GM12891 (cell line): ENCODE measurements at places on chromosomes 5 and 9.

- no peak for DNase-seq
Measured at GRCh38 chr5:51385216-51385615, 2.0 kb downstream of the ISL1 start.

GRCh38 chr5:1656271-1656975, 132.7 kb upstream of the LPCAT1 start:
- no peak for DNase-seq

DNA sequence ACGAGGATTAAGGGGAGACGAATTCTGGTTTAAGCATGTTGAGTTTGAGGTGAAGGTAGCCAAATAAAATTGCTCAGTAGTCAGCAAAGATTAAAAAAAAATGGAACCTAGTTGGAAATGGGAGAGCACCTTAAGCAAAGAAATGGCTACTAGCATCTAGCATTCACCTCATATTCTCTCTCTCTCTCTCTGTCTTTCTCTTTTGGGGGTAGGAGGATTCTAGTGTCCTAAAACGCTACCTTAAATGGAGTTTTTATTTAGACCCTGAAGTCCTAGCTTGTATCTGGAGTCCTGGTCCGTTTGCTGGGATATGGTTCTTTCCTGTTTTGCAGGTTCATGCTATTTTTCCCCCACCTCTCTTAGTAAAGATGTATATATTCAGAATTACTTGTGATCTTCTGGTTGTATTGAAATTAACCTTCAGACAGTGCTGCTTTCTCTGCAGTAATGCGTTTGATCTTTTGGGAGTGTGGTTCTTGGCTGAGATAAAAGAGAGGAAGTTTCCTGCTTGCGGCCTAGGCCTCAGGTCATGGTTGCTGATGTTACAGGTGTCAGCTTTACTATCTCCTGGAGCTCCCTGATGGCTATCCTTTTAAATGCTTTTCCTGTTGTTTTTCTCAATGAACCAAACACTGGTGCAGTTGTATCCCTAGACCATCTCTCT, 8.0 kb downstream of the TGFBR1 start:
- no peak for DNase-seq

DNA sequence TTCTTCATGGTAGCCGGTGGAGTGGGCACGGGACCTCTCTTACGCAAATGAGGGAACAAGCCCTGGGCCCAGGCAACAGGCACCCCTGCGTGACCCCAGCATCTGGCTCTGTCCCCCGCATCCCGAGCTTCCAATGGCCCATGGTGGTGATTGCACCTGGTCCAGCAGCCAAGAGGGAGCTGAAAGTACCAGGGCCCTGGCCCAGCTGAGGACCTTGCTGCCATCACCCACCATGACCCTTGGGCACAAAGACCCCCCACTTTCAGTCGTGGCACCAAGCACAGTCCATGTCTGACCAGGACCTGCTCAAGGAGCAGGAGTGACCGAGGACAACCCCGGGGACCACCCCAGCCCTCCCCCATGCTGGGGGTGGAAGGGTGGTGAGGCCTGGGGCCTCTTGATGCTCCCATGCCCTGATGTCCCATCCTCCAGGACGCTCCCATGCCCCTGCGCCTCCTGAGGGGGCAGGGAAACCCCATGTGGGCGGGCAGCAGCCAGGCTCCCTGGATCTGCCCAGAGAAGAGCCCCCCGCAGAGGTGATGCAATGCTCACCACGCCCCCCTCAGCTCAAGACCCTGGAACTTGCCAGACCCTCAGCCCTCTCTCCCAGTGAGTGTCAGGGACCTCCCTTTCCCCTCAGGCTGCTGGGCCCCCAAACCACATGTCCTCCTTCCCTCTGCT, 123.9 kb downstream of the ADAMTS2 start:
- no peak for DNase-seq

- no peak for DNase-seq
Measured at GRCh38 chr5:52648726-52649125, 139.0 kb upstream of the ITGA1 start.

- DNase-seq, result no peak
Measured at GRCh38 chr9:95167998-95168397, 149.5 kb downstream of the FANCC start.

GRCh38 chr9:110555551-110556331, 23.8 kb downstream of the SVEP1 start:
- no peak for DNase-seq

DNA sequence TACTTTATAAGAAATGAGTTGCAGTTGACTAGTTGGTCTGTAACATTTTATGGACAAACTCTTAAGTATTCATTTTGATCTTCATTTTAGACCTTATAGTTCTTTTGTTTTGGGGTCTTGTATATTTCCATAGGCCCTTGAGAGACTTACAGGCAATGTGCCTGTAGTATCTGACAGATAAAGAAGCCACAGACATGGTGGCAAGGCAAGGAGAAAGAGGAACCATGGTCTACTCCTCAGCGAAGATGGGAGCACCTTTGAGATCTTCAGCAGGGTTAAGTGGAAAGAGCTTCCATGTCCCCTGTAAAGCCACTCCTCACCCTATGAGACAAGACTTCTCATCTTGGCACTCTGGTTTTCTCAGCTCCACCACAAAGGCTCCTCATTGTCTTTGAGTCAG, 56.4 kb downstream of the SH3TC2 start:
- DNase-seq, result no peak

- DNase-seq, result no peak
Measured at GRCh38 chr5:178486239-178486641, 104.0 kb downstream of the COL23A1 start.

- no peak for DNase-seq
Measured at GRCh38 chr5:67815455-67816391, 399.8 kb upstream of the PIK3R1 start.

- no peak for DNase-seq
Measured at GRCh38 chr9:114272739-114273431, 50.0 kb upstream of the ORM1 start.

DNA sequence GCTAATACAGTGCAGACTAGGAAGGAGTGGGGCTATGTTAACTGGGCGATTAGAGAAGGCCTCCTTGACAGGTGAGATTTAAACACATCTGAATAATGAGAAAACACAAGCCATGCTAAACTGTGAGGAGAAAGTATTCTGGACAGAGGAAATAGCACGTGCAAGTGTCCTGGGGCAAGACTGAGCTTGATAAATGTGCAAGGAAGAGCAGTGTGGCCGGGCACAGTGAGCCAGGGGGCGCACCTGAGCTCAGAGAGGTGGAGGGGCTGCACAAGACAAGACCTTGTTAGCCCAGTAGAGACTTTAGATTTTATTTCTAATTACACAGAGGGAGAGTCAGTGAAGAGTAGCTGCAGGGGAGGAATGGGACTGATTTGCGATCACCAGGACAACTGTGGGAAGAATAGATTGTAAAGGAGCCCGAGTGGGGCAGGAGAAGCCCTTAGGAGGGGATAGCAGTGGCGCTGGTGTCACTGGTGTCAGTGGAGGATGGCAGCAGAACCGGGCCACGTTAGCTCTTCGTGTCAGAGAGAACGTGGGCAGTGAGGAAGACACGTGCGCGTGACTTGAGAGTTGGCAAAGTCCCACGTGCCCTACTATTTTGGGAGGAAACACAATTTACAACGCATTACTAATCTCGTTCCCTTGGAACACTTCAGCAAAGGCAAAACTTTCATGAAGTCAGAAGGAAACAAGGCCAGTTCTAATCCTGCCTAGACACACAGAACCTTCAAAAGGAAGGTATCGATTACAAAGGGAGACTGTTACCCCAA, 17.9 kb upstream of the C5orf47 start:
- no peak for DNase-seq

DNA sequence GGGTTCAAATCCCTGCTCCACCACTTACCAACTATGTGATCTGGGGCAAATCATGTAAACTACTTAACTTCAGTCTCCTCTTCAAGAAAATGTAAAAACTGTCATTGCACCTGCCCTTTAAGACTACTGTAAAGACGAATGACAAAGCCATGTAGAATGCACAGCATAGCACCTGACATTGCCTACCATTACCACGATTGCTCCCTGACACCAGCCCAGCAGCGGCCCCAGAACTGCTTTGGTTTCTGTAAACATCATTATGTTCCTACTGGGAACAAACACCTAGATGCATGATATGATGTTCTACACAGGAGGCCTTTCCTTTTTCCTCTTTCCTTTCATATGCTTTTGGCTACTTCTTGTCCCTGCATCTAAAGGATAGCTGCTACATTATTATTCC, 23.1 kb upstream of the PLPP6 start:
- no peak for DNase-seq

DNA sequence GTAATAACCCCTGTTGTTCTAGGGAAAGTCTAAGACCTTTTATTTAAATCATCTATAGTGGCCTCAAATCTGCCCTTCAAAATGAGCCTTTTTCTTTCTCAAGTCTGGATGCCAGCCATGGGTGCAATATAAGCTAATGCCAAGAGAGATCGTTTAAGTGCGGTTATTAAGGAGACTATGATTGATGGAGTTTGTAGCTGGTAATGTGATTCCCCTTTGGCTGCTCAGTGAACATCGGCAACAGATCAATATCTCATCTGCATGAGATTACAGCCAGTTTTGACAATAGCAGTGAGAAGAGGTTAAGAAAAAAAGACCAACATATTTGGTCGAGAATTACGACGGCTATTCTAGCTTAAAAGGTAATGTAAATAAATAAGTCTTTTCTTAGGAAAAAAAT, 1049.4 kb upstream of the NUDT12 start:
- DNase-seq, result no peak

- no peak for DNase-seq
Measured at GRCh38 chr5:8557728-8558127, 688.8 kb downstream of the MTRR start.

DNA sequence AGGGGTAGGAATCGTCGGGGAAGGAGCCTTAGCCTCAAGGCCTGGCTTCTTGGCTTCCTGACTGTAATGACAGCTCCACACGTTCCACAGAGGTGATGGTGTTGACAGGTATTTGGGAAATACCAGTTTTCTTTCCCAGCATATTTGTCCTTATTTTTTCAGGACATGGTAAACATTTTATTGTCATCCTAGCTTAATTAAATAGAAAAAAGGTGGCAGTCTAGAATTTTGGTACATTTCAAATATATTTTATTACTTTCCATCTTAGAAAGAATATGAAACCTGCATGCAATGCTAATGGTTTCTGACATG, 8.4 kb downstream of the CXCL14 start:
- DNase-seq, result no peak

- no peak for DNase-seq
Measured at GRCh38 chr9:68625559-68625958, 79.5 kb upstream of the PIP5K1B start.

DNA sequence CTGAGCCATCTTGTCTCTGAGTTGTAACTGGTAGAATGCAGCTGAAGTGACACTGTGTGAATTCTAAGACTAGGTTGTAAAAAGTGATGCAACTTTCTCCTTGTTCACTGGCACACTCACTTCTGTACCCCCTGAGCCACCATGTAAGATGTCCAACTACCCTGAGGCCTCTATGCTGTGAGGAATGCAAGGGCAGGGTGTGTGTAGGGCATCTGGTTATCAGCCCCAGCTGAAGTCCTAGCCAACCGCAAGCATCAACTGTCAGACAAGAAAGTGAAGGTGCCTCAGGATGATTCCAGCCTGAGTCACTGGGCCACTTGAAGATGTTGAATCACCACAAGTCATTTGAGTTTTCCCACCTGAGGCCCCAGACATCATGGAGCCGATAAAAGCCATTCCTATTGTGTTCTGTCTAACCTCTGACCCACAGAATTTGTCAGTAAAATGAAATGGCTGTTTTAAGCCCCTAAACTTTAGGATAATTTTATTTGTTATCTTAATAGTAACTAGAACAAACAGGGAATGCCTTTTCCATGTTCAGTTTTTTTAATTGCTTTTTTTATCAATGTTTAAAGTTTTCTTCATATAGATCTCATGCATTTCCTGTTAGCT, 18.7 kb upstream of the RHOBTB3 start:
- DNase-seq, result no peak

DNA sequence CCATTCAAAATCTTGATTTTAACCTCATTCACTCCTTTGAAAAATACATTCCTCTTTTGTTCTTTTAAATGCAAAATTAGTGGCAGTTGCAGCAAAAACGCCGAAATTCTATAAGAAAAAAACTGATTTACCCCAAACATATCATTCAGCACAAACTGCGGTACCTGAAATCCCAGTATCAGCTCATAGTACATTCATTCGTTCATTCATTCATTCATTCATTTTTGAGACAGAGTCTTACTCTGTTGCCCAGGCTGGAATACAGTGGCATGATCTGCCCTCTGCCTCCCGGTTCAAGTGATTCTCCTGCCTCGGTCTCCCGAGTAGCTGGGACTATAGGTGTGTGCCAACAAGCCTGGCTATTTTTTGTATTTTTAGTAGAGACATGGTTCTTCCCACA, 20.4 kb downstream of the FBLL1 start:
- no peak for DNase-seq

- DNase-seq, result no peak
Measured at GRCh38 chr5:168796593-168797580, 217.7 kb upstream of the PANK3 start.

GRCh38 chr5:32837211-32837610, 126.1 kb downstream of the NPR3 start:
- no peak for DNase-seq

GRCh38 chr5:169847519-169847918, 132.8 kb downstream of the INSYN2B start:
- DNase-seq, result no peak
